Brain microvascular endothelial cell (primary cell): ENCODE measurements at places on chromosomes 2 and 18.

DNA sequence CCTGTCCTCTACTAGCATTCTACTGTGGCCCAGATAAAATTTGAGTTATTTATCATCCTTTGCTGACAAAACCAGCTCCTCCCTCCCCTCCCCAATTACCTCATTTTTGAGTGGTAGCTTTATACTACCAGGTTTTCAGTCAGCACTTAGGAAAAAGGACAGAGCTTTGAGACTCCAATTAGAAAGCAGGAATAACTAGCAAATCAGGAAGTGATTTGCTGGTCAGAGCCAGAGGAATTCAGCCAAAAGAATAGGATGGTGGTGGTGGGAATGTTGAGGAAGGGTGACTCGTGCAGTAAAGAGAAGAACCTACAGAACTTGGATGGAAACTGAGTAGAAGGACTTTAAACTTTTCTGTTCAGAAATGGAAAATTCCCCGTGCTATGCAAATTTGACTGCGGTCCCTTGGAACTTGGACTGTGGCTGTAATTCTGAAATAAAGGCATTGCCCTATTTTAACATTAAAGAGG is 3.7 kb downstream of the MYL12B start:
- DNase-seq: no peak

DNA sequence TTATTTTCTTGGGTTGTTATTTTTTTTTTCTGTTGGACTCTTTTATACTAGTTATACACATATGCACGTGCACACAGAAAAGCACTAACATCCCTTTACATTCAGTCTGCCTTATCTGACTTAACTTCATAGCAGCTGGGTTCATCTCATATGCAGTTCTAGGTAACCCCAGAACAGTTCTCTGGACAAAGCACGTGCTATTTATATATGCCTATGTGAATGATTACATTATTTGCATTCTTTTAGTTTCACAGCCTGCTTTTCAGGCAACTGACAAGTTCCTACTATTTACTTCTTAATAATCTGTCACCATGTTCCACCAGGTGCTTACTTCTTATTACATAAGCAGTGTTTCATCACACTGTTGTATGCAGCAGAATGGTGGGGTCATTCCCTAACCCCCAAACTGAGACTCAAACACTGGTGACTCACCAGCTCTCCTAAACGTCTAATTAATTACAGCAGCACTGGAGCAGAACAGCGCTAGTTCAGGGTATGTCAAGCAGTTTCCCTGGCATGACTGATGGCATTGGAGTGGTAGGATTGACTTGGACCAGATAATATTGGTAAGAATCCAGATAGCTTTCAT is 372.8 kb downstream of the CLIP4 start:
- DNase-seq: no peak

DNA sequence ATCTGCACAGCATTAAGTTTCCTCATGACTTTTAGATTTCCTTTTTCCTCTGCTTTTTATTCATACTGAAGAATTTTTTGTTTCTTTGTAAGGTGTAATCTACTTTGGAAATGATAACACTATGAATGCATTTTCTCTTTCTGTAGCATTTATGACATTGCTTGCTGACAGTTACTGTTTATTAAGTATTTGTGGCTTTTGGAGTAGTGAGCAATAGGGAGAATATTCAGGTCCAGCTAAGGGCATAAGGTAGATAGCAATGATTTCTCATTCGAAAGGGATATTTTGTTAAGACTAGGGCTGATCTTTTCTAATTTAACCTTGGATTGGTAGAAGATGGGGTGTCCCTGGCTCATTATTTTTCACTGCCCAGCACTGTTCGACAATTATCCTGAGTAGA is 80.3 kb downstream of the XRCC5 start:
- no peak for DNase-seq

DNA sequence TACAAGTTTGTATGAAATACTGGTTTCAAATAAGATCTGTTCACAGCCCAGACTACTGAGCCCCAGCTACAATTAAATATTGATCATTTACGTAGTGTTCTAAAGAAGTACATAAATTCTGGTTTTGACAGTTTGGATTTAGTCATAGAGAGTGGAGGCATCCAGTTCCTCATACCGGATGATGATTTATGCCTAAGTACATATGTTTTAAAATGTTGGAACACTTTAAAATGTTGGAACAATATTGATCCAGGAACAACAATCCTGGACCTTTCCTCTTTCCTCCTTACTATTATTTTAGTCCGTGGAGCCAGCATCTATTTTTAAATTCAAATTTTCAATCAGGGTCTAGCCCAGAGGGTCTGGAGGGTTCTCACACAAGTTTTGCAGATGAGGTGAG is 22.8 kb upstream of the TTN start:
- DNase-seq: no peak

- no peak for DNase-seq
Observed at GRCh38 chr2:225171350-225171749, 129.1 kb upstream of the DOCK10 start.
